ENCODE measurements at places on chromosomes 7 and 10.

GRCh38 chr7:43296306-43296705 is 183.9 kb downstream of the HECW1 start:
- DNase-seq, result no peak

DNA sequence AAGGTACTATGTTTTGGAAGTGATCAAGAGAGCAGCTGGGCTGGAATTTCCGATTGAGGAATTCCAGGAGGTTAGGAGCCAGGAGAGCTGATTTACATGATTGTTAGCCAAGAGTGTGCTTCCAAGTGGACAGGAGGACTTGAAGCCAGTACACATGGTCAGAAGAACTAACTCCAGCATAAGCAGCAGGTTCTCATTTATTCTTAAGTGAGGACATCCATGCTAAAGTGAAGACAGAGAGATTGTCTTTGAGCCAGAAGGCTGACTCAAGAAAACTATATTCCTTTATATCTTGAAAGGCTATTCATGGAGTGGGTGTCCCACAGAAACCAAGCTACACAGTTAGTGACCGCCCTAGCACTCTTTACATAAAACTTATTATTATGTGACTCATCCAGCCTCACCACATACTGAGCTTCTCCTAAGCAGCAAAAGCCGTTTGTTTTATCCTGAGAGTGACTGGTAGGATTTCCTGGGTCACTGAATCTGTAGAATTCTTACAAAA is 56.7 kb upstream of the SEMA3A start:
- peak; percentile 71 for DNase-seq

- DNase-seq, result no peak
Measured at GRCh38 chr7:131197920-131198615, 129.6 kb upstream of the MKLN1 start.

DNA sequence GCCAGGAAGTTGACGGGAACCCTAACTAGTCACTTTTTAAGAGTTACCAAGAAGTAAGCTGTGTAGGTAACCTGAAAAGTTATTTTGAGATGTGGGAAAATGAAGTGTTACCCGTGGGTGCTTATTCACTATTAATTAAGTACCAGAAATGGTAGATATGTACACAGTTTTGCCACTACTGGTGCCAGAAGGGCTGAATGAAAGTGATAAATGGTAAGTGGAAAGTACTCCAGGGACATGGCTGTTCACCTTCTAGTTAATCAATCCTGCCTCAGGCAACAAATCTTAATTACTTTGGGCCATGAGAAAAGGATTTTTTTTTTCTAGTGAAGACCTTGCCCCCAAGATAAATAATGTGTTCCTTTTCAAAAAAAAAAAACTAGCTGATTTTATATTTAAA is 15.8 kb downstream of the NET1 start:
- no peak for DNase-seq

GRCh38 chr7:90187507-90188050 is 24.0 kb upstream of the STEAP2 start:
- no peak for DNase-seq

All from inflammatory macrophage (primary cell).